ENCODE measurements at places on chromosomes 6 and 20. TPM values are rescaled to one million over a fixed set of nuclear protein-coding genes. Genes with fewer than 3 reads are reported as not detected.

RPS18 gene
- 1,733 TPM for total RNA-seq

SIGLEC1 gene
- total RNA-seq, result 19.2 TPM

SLC22A7 gene
- total RNA-seq, result not detected

GPSM3 gene
- total RNA-seq, result 20.5 TPM

SLPI gene
- total RNA-seq, result 95.5 TPM

FAM110A gene
- total RNA-seq, result 4.2 TPM

SOBP gene
- 18.5 TPM for total RNA-seq

PM20D2 gene
- 16.9 TPM for total RNA-seq

TENT5A gene
- total RNA-seq, result 24.2 TPM

LHFPL5 gene
- total RNA-seq, result not detected

ARMH2 gene
- total RNA-seq, result not detected

GRIK2 gene
- 12.8 TPM for total RNA-seq

TREML1 gene
- total RNA-seq, result 2.1 TPM

PRDM1 gene
- 15.9 TPM for total RNA-seq

TTK gene
- 0.80 TPM for total RNA-seq

ASIP gene
- 3.0 TPM for total RNA-seq

TNF gene
- total RNA-seq, result 0.40 TPM

CST2 gene
- not detected for total RNA-seq

BIRC7 gene
- 26.0 TPM for total RNA-seq

ZNF391 gene
- 7.1 TPM for total RNA-seq

CCN2 gene
- total RNA-seq, result 176 TPM

PGBD1 gene
- 4.9 TPM for total RNA-seq

KCNQ2 gene
- not detected for total RNA-seq

TMEM217 gene
- 1.6 TPM for total RNA-seq

PLCB4 gene
- total RNA-seq, result 23.4 TPM

HIVEP2 gene
- total RNA-seq, result 32.0 TPM

DYNLT1 gene
- 58.6 TPM for total RNA-seq

RNASET2 gene
- 70.4 TPM for total RNA-seq

MYCT1 gene
- total RNA-seq, result 20.6 TPM

ZSCAN9 gene
- total RNA-seq, result 17.3 TPM
